ENCODE measurements at places on chromosomes 7 and 10.

GRCh38 chr10:4372601-4373000 is 453.4 kb upstream of the AKR1E2 start:
- no peak for DNase-seq

- no peak for DNase-seq
These were observed 407.4 kb downstream of the GRM8 start for GRCh38 chr7:126845331-126845730.

GRCh38 chr10:125607689-125608290 is 75.2 kb downstream of the TEX36 start:
- no peak for DNase-seq

DNA sequence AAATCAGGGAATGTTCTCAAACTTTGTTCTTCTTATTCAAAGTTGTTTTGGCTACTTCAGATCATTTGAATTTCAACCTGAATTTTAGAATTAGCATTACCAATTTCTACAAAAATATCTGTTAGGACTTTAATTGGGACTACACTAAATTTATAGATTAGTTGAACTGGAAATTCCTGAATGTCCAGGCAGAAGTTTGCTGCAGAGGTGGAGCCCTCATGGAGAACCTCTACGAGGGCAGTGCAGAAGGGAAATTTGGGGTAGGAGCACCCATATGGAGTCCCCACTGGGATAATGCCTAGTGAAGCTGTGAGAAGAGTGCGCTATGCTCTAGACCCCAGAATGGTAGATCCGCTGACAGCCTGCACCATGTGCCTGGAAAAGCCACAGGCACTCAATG is 22.8 kb upstream of the AGMO start:
- no peak for DNase-seq

DNA sequence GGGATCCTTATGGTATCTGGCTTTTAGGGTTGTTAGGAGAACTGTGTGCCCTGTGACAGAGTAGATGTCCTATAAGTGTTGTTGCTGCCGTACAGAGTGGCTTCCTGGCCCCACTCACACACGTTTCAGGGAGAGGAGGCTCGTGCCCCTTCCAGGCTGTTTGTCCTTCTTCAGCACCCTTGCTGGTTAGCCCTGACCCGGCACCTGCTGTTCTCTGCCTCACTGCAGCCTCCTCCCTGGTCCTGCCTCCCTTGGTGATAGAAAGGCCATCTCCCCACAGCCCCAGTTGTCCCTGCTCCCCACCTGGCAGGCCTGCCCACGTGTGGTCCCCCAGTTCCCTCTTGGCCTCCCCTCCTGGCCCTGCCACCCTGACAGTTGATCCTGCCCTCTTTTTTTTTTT is 2.3 kb downstream of the CLIP2 start:
- no peak for DNase-seq

DNA sequence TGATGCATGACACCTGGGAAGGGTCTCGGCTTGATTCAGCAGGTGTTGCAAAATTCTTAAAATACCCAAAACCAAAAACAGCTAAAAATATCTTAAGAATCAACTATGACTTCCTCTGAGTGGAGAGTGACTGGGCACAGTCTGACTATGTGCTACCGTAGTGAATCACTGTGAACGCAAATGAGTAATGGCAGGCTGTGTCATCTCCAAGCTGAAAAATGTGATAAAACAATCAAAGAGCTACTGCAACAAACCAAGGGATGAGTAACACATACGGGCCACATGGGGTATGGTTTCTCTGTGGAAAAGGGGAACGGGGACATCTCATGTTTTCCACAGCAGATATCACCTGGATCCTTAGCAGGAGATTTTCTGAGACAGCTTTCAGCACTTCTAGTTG is 127.5 kb downstream of the ABCA13 start:
- DNase-seq, result no peak

DNA sequence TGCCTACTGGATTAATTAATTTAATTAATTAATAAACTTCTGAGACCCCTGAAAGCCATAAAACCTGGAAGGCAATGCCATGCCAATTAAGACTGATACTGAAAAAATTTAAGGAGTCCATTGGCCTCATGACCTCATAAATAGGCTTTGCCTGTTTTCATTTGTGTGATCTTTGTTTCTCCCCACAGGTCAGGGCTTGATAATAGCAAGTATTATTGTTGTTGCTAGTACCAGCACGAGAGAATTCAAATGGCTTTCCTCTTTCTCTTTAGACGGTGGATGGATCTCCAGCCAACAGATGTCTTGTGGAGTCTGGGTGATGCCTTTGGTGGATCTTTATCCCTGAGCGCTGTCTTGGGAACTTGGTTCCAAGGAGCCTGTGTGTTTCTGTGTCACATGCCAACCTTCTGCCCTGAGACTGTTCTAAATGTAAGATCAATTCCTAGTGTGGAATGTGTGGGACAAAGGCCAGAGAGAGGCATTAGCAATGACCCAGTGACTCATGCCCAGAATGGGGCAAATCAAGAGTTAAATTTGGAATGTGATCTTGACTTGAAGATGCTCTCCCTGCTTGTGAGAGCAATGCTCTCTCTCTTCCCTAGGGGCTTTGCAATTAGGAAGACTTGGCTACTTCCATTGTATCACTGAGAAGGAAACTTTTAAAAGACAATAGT is 17.7 kb downstream of the ACSM6 start:
- no peak for DNase-seq

Data from NCI-H1048 (cell line).